ENCODE measurements at places on chromosomes 7 and 10.

- no peak for DNase-seq
These were observed 26.4 kb upstream of the SVOPL start for GRCh38 chr7:138727336-138728099.

DNA sequence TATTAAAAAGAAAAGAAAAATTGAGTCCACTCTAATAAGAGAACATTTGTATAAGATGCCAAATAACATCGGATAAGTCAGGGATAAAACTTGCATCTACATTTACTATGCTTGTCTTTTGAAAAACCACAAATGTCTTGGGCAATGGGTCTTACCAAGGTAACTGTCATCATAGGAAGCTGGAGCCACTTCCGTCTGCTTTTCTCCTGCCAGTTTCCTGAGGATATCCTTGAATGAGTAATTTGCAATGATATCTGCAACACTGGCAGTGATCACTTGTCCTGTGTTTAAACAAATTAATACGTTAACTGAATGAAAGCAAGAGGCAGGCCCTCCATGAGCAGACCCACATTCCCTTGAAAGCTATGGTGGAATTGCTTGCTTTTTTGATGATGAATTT lies 47.3 kb downstream of the ITGA8 start:
- no peak for DNase-seq

GRCh38 chr10:7493996-7494395 lies 83.2 kb upstream of the SFMBT2 start:
- no peak for DNase-seq

GRCh38 chr10:14408139-14408538 lies 77.4 kb upstream of the FRMD4A start:
- no peak for DNase-seq

Measured in right renal pelvis (tissue), 4 donors.